ENCODE measurements at places on chromosomes 1 and 21.

DNA sequence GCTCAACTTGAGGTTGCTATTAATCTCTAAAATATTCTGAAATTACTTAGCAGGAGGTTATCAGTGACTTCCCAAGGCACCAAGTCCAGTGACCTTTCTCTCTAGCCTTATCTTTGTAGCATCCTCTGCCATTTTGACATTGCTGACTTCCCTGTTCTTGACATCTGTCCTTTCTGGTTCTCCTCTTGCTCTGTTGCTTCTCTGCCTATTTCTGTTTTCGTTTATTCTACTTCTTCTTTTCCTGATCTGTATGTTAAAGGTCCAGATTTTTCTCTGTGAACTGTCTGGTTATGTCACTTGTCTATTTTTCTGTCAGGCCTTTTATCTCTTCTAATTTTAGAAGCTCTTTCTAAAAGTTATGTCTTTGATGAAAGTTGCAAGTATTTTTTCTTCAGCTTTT, 178.8 kb downstream of the VPS13D start:
- no peak for DNase-seq

DNA sequence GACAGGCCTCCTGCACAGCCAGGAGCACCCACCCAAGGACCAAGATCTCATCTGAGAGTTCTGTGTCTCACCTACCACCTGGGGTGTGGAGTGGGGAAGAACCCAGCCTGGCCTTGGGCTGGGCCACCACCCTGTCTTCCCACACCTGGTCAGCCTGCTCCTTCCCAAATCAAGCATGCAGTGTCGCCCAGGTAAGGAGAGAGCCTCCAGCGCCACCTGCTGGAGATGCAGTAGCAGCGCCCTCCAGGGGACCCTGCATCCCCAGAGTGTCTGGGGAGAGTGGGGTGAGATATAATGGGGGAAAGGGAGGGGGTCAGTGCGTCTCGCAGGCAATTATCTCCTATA, 32.3 kb downstream of the KIAA2013 start:
- DNase-seq, result peak; percentile 61

- DNase-seq, result peak; percentile 15
Observed at GRCh38 chr1:6785728-6786505, 663 bp downstream of the CAMTA1 start.

DNA sequence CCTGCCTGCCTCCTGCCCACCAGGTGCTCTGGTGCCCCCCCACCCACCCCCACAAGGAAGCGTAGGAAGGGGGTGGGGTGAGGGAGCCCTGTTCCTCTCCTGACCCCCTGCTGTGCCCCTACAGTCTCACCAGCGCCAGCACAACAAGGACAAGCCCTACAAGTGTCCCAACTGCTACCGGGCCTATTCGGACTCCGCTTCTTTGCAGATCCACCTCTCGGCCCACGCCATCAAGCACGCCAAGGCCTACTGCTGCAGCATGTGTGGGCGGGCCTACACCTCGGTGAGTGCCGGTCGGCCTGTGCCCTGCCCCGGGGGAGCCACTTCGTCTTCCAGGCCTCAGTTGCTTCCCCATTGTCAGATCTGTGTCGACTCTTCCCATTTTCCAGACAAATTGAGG, 25.9 kb downstream of the A3GALT2 start:
- no peak for DNase-seq

DNA sequence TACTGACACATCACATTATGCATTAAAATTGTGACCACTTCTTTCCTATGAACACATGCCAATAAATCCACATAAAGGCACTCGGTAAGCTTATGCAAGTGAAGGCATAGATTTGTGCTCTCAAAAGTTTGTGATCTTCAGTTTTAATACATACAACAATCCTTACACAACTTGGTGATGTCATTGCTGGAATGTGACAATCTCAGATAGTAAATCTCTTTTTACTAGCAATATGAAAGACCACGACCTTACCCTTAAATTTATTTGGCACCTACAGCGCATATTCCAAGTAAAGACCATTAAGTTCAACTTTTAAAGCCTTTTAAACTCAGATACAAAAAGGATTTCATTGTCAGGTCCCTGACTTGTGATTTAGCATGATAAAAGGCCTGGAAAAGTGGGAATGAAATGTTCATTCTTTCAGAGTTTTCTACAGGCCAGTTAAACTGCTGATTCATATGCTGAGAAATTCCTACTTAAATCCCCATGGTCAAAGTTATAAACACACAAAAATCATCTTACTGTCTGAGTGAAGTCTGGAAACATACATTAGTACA, 157.4 kb downstream of the SIPA1L2 start:
- DNase-seq, result no peak

DNA sequence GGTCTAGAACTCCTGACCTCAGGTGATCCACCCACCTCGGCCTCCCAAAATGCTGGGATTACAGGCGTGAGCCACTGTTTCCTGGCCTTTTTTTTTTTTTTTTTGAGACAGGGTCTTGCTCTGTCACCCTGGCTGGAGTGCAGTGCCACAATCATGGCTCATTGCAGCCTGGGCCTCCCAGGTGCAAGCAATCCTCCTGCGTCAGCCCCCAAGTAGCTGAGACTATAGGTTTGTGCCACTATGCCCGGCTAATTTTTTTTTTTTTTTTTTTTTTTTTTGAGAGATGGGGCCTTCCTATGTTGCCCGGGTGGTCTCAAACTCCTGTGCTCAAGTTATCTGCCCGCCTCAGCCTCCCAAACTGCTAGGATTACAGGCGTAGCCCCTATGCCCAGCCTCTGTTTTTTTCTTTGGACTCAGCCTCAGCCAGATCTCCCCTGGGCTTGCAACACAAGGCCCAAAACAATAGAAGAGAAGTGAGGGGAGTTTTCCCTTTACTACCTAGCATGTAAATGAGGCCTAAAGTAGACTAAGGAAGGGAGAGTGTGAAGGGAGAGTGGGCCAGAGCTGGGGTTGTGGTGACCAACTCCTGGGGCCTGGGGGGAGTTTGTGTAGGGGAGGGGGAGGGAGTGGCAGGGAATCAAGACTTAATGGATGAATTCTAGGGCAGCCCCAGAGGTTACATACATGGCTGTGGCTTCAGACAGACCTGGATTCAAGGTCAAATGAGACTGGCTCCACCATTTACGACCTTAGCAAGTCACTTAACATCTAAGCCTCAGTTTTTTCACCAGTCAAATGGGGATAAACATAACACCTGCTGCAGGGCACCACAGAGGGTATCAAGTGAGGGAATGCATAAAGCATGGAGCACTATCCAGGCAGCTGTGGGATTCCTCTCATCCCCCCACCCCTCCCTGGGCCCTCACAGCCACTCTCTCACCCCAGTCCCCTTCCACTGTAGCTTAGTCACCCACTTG, 1.6 kb upstream of the CD52 start:
- DNase-seq, result no peak

GRCh38 chr1:2215329-2215728, 12.8 kb upstream of the SKI start:
- no peak for DNase-seq

GRCh38 chr1:30525971-30526651, 197.3 kb downstream of the MATN1 start:
- no peak for DNase-seq

DNA sequence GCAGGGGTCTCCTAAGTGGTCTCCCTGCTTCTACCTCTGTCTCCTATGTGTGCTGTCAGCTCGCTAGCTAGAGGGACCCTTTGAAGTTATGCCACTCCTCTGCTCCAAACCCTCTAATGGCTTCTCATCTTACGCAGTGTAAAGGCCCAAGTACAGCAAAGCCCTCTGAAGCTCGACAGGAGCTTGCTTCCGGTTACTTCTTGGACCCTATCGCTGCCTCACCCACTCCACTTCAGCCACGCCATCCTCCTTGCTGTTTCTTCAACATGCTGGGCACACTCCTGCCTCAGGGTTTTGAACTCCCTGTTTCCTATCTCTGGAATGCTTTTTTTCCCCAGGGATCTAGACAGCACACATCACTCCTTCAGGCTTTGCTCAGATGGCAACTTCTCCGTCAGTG, 102.3 kb upstream of the F3 start:
- DNase-seq, result no peak

DNA sequence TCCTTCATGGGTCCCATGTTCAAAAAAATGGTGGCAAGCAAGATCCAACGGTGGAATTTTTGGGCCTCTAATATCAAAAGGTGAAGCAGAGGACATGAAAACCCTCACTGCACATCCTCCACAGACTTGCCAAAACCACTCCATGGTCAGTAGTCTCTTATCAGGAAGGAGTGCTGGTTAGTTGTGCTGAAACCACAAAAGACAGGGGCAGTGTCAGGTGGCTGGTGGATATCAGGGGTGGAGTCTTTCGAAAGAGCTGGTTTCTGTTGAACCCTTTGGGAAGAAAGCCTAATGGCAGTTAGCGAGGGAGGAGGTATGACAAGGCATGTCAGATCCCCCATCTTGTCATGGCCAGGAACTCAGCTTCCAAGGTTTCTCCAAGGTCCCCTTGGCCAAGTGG, 395.9 kb upstream of the CAMK1G start:
- no peak for DNase-seq

DNA sequence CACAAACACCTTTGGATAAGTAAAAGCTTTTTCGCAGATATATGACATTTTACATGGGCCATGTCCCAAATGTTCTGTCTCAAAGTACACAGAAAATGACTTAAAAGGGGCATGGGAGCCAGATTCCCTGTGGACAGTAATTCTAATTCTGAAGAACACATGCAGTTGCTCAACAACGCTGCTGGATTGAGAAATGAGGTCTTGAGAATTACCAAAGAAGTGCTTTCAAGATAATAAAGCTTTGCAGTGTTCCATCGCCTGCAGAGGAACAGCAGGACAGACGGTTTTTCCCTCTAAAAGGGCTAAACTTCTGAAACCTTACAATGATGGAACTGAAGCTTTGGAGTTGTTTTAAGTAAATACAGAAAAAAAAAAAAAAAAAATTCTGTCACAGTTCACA, 55.3 kb upstream of the HSPA13 start:
- DNase-seq, result no peak

DNA sequence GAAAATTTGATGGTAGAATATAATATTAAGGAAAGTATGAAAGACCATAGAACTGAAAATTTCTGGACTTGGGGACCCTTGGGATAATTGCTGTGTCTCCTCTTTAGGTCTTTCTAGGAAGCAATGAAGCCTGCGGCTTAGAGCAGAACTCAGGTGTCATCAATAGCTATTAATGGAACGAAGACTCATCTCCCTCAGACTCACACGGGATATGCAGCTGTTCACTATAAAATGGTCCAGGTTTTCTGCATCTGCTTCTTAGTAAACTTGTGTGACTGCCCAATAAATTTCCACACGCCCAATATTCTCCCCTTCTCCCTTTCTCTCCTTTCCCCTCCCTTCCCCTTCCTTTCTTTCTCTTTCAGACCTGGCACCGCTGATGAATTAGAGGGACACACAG, 392.5 kb downstream of the HLX start:
- DNase-seq, result no peak

DNA sequence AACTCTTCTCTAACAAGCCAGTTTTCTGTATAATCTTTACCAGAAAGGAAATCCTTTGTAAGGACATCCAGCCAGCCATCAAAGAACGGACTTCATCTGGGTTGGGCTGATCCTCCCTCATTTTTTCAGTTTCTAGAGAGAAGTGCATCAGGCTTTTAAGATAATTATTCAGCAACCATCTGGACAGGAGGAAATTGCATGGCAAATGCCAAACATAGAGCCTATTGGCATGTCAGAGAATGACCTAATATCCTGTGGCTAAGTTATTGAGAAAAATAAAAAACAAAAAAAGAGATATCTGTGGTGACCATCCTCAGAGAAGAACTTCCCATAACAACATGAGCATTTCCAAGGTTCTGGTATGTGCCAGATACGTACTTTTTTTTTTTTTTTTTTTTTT, 74.9 kb upstream of the BEND5 start:
- DNase-seq, result no peak

DNA sequence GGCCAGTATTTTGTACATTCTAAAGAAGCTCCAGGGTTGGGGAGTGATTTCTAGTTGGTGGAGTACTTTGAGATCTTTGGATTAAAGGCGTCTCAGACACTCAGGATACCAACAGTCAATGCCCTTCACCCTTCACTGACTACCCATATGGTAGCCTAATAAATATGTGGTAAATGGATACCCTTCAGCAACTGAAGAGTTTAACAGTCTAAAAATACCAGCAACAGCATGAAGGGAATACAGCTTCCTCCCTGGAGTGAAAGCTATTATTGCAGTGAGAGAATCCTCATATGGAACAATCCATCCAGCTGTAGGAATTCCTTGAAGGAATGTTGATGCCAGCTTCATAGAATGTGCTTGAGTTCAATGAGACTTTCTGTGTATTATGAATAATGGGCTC, 26.8 kb downstream of the DNAJC11 start:
- no peak for DNase-seq

- DNase-seq, result no peak
Observed at GRCh38 chr1:84107955-84108354, 36.1 kb upstream of the PRKACB start.

DNA sequence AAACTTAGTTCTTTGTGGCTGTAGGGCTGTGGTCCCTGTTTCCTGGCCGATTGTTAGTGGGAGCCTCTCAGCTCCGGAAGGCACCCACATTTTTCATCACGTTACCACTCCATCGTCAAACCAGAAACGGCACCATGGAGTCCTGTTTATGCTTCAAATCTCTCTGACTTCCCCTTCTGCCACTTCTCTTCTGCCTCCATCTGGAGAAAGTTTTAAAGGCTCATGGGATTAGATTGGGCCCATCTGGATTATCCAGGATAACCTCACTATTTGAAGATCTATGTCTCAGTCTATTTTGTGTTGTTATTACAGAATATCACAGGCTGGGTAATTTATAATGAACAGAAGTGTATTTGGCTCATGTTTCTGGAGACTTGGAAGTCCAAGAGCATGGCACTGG, 19.3 kb upstream of the IL22RA1 start:
- no peak for DNase-seq

- DNase-seq, result no peak
Observed at GRCh38 chr1:222195857-222196256, 352.0 kb downstream of the HHIPL2 start.

GRCh38 chr1:38474738-38475623, 384.6 kb downstream of the RRAGC start:
- DNase-seq, result no peak

GRCh38 chr1:12296623-12297022, 66.8 kb downstream of the VPS13D start:
- DNase-seq, result no peak

- no peak for DNase-seq
Observed at GRCh38 chr1:57489358-57490036, 65.6 kb upstream of the DAB1 start.

DNA sequence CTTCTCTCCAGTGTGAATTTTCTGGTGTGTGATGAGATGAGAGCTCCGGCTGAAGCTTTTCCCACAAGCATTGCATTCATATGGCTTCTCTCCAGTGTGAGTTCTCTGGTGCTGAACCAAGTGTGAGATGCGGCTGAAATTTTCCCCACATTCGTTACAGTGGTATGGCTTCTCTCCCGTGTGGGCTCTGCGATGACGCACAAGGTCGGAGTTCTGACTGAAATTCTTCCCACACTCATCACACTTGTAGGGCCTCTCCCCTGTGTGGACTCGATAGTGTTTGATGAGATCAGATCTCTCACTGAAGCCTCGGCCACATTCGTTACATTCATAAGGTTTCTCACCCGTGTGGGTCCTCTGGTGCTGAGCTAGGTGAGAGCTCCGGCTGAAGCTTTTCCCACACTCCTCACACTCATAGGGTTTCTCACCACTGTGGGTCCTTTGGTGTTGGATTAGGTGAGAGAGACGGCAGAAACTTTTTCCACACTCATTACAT, 7.4 kb downstream of the ZNF436 start:
- no peak for DNase-seq

GRCh38 chr21:41045534-41046268, 122.3 kb upstream of the BACE2 start:
- DNase-seq, result no peak

- DNase-seq, result no peak
Observed at GRCh38 chr1:61626816-61627215, 98.1 kb downstream of the TM2D1 start.

- no peak for DNase-seq
Observed at GRCh38 chr1:182484531-182485257, 34.7 kb downstream of the RGSL1 start.
